ENCODE measurements at places on chromosomes 12 and 14.

DNA sequence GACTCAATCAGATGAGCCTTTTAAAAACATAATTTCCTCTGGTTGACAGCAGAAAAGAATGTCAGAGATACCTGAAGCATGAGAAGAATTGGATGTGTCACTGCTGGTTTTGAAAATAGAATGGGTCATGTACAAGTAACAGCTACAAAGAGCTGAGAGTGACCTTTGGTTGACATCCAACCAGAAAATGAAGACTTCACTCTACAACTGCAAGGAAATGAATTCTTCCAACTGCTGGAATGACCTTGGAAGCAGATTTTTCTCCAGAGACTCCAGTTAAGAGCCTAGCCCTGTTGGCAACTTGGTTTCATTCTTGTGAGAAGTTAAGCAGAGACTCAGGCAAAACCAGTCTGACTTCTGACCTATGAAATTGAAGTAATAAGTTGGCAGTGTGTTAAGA lies 505.9 kb downstream of the SLC16A7 start:
- no peak for DNase-seq

GRCh38 chr14:21539189-21539940 lies 13.2 kb upstream of the SALL2 start:
- DNase-seq = no peak

DNA sequence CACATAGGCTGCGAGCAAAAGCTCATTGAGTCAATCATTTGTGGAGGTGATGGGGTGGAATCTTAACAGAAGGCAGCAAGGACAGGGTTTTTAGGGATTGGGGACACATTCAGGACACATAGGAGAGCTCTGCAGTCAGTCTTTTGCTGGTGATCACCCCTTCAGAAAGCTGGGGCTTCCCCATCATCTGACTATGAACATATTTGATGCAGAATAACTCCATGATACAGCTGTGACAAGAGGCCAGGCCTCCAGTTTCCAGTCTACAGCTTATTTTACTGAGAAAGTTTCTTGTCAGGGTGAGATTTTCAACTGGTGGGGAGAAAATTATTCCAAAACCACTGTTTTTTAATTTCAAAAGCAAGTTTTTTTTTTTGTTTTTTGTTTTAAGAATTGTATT lies 134.2 kb downstream of the TMEM30B start:
- DNase-seq = no peak

- no peak for DNase-seq
These were observed 6.1 kb upstream of the LRP1-AS start for GRCh38 chr12:57153415-57153997.

- no peak for DNase-seq
These were observed 96.2 kb upstream of the PTPRB start for GRCh38 chr12:70733385-70733784.

- no peak for DNase-seq
These were observed 2.7 kb downstream of the IRAK4 start for GRCh38 chr12:43761500-43761899.

DNA sequence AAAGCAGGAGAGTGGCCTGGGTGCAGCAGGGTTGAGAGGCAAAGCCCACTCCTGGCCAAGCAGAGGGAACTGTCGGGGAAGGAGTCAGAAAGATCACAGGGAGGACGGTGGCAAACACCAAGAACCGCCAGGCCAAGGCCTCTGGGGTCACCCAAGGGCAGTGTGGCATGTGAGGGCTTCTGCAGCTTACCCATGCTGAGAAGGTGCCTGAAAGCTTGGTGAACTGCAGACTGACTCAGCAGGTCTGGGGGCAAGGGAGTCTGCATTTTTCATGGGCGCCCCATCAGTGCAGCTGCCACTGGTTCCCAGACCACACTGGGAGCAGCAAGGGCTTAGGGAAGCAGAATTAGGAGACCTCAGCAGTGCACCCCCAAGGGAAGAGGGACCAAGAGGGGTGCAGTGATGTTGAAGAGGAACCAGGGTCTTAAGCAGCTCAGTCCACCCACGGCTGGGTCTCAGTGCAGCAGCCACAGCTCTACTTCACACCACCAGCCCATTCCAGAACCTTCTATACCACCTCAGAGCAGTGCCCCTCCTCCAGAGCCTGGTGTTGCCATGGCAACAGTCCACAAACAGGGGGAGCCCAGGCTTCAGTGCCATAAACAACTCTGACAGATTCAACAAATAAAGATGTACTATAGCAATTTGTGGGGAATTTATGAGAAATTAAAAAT lies 59.4 kb downstream of the ITPK1 start:
- DNase-seq = no peak

- DNase-seq = no peak
These were observed 18.6 kb downstream of the TPCN1 start for GRCh38 chr12:113239811-113240331.
